Choroid plexus epithelial cell (primary cell): ENCODE measurements at places on chromosomes 3 and 15.

- no peak for DNase-seq
These were observed 73.5 kb upstream of the RGMA start for GRCh38 chr15:93162560-93162959.

DNA sequence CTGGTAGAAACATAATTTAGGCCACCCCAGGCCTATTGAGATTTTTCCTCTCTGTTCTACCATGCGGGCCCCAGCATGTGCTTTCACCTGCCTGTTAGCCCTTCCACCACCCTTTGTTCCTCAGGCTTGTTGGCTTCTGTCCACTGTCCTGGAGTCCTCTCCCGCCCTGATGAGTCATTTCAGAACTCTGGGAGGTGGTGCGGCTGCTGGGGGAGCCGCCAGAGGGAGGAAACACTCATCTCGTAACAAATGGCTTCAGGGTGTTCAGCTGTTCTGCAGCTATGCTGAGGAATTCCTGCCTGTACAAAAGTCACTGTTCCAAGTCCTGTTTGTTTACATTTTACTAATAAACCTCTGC lies 36.3 kb downstream of the LRTM1 start:
- peak; percentile 98 for DNase-seq

- DNase-seq: peak; percentile 89
These were observed 87.3 kb downstream of the SMAD6 start for GRCh38 chr15:66789029-66790025.

- DNase-seq: no peak
These were observed 31.6 kb downstream of the ARHGEF26 start for GRCh38 chr3:154152741-154153140.

DNA sequence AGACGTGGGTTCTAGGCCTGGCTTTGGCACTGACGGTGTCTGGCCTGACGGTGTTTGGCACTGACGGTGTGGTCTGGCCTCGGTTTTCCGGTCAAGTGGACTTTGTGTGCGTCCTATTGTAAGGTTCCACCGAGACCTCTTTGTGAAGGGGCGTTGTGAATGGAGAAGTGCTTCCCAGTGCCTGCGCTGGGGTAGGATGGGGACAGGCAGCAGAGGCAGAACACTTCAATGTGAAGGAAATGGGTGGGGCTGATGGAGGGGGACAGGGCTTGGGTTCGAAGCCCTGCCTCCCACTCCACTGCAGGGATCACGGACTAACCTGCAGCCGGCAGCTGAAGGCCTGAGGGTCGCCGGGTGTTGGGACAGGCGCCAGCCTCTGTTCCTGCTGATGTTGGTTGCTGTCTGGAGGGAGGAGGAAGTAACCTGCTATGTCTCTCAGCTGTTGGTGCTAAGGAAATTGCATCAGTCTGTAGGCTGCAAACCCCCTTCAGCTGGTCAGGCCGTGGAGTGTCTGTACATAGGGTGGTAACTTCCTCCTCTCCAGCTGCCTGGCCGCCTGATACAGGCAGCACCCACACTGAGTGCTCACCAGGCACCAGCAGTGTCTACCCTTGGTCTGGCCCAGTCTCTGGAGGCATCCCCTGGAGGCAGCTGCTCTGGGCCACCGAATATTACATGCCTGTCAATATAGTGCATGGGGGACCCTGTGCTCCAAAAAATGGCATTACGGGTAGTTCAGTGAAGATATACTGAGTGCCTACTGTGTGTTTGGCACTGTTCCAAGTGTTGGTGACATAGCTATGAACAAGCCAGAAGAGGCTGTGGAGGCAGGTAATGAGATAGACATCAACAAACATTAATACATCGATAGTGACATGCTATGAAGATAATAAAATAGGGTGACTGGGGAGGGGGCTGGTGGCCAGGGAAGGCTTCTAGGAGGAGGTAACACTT lies 1.1 kb downstream of the TM6SF1 start:
- peak; percentile 90 for DNase-seq

DNA sequence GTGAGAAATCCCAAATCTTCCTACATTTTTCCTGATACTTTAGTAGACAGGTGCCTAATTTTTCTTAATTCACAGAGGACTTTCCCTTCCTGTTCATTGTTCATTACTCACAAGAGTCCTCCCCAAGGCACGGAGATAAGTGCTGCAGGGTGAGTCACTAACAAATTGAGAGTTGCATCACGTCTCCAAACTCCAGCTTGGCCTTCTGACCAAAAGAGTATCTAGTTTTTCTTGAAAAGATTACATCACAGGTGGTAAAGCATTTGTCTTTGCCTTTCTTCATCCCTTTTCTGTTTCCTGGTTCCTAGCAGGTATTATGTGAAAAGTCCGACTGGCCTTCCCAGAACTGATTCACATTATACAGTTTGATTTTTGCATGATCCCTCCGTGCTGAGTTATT lies 24.9 kb upstream of the RASGRP1 start:
- DNase-seq: peak; percentile 82

GRCh38 chr3:97778152-97778551 lies 13.6 kb downstream of the ARL6 start:
- DNase-seq: peak; percentile 5

- peak; percentile 37 for DNase-seq
These were observed 47.1 kb downstream of the CMTM7 start for GRCh38 chr3:32438596-32439344.

- no peak for DNase-seq
These were observed 463.2 kb upstream of the GBE1 start for GRCh38 chr3:82224661-82225060.

DNA sequence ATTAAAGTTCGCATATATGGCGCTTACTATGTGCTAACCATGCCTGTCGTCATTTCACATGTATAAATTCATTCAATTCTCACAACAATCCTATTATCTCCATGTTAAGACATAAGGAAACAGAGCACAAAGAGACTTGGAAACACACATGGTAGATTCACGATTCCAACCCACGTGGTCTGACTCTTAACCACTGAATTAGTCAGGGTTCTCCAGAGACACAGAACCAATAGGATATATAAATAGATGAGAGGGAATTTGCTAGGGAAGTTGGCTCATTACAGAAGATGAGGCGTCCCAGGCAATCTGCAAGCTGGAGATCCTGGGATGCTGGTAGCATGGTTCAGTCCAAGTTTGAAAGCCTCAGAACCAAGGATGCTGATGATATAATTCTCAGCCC lies 765.3 kb downstream of the TBL1XR1 start:
- no peak for DNase-seq

GRCh38 chr3:35184775-35185174 lies 454.6 kb upstream of the ARPP21 start:
- peak; percentile 94 for DNase-seq

- no peak for DNase-seq
These were observed 87.9 kb downstream of the WDR72 start for GRCh38 chr15:53671545-53671944.

DNA sequence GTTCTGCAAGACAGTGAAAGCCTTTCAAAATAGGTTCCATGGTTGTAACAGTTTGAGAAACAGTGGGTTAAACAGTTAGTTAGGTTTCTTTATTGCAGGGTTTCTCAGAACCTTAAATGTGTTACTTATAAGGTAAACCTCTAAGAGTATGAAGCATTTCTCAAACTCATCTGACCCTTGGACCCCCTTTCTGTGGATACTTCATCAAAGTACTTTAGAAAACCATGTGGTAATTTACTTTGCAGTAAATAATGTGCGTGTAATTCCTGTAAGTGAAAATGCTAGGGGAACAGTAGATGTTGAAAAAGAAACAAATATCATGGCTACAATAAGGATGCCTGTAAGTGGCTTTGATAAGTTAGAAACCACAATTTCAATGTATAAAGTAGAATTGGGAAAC lies 354.6 kb upstream of the RARB start:
- DNase-seq: no peak

DNA sequence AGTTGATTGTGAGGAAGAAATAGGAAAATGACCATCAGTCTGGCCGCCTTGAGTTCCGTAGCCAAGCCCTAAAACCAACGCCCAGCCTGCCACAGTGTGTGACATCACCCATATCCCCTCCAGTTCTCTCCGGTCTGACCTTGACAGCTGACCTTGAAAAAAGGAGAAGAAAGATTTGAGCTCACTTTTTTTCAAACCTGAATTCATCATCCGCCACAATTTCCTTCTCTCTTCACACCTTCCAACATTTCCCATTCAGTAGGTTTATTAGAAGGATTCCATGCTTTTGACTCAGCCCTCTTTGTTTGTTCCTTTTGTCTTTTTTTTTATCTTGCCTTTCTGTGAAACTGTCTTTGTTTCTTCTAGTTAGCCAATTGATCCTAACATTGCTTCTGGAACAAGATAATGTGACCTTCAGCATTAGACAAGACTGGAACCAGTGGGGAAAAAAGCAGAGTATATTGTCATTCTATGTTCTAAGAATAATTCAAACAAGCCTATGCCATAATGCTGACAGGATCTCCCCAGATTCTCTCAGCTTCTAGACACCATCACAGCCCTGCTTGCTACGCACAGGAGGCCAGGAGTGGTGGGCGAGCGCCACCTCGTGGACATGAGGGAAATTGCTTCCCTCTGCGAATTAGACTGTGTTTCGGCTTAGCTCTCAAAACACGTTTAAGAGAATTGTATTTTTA lies 283.1 kb downstream of the FGF12 start:
- DNase-seq: peak; percentile 76

DNA sequence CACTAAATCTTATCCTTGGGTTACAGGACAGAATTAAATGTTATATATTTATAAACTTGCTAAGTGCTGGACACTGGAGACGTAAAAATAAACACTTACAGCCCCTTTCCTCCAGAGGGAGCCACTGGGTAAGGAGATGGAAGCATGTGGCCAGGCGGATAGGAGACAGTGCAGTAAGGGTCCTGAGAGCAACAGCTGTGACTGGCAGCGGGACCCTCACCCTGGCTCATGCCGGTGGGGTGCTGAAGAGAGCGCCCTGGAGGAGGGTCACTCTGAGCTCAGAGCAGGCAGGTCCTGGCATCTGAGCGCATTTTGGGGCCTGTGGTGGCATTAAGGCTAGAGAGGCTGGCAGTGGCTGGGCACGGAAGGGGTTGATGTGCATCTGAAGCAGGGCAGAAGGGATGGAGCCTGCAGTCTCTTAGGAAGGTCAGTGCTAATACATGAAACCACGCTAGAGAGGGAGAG lies 16.0 kb downstream of the SEC61A1 start:
- peak; percentile 76 for DNase-seq

DNA sequence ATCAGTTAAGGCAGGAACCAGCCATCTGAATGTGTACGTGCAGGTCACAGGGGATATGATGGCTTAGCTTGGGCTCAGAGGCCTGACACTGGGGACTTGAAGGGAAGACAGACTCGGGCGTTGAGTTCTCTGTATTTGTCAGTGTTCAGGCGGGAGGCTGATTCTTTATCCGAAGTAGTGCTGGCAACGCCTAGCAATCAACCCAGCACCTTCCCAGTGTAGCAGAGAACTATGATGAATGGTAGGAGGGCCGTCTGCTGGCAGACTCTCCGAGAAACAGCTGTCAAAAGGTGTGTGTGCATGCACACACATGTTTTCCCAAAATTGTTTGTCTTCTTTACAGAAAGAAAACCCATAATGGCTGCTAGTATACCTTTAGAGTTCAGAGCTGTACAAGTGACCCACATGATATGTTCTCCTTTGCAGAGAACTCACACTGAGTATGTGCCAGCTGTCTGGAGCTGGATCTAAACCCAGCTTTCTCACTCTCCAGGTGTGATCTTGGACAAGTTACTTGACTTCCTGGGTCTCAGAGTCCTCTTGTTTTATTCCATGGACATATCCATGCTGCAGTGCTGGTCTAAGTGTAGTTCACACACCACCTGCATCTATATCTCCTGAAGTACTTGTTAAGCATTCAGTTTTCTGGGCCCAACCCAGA lies 74.5 kb upstream of the LARS2 start:
- no peak for DNase-seq

DNA sequence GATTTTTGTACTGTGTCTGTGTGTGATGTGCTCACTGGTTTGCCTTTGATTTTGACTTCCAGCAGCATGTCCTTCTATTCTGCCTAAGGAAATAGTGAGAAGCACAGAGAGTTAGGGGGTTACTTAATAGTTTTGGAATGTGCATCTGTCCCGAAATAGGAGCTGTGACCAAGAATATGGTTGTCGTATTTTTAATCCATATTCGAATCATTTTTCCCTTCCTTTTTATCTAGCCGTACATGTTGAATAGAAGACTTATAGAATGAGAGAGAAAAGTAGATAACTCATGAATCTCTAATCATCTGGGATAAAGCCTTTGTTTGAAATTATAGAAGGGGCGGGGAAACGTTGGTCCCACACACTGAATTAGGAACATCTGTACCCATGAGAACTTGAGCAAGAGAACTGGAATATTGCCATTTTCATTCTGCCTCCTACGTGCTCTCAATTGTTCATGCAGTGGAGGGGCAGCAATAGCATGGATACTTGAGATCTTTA lies 23.6 kb downstream of the CRTC3 start:
- DNase-seq: peak; percentile 78

GRCh38 chr3:59545374-59545773 lies 495.5 kb upstream of the CFAP20DC start:
- DNase-seq: no peak

DNA sequence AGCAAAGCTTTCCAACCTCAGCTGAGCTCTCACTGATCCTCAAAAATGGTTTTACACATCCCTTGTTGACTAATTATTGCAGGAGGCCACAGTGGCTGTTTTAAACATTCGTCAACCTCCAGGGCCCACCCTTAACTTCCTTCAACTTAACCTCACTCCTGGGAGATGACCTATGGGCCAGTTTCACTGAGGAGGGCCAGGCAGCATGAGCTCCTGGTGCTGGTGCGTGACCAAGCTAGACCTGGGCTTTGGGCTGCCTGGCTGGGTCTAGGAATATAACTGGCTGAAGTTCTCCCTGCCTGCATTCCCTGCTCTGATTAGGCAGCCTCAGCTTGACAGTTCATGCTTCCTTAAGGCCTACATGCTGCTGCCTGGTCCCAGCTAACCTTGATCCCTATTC lies 273.7 kb upstream of the ATP11B start:
- no peak for DNase-seq

- no peak for DNase-seq
These were observed 245.1 kb downstream of the THRB start for GRCh38 chr3:24249523-24249922.

GRCh38 chr3:48118322-48118721 lies 69.9 kb downstream of the CDC25A start:
- DNase-seq: no peak

GRCh38 chr3:46186471-46187340 lies 21.4 kb downstream of the CCR1 start:
- no peak for DNase-seq

DNA sequence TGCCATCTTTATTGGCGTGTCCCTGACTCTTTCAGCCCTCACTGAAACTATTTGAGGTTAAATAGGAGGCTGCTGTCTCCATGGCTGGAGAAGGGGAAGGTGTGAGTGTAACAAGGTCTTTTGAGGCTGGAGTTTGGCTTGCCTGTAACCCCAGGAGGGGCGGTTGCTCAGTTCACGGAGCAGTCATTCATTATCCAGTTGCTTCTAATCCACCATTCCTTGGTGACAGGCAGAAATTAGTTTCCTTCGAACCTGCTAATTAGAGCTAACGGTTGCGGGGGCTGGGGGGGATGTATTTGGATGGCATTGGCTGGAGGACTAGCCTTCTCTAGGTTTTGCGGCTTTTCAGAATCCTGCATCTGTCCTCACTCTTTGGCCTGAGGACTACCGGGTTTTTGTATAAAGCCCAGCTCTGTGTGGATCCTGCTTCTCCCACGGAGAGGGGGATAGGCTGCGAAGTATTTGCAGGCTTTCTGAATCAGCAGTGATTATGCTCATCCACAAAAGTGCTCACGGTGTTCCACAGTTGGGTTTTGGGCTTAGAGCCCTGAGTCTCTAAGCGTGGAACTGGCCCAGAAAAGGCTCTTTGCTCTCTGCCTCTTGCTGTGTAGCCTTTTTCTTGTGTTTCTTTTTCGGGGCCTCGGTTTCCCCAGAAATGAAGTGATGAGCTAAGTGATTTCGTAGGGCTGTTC lies 18.6 kb downstream of the FGD5 start:
- DNase-seq: no peak
